Right atrium auricular region (tissue), 2 donors: ENCODE measurements at places on chromosomes 1 and 21. TPM values are rescaled to one million over a fixed set of nuclear protein-coding genes. Genes with fewer than 3 reads are reported as not detected.

DNA sequence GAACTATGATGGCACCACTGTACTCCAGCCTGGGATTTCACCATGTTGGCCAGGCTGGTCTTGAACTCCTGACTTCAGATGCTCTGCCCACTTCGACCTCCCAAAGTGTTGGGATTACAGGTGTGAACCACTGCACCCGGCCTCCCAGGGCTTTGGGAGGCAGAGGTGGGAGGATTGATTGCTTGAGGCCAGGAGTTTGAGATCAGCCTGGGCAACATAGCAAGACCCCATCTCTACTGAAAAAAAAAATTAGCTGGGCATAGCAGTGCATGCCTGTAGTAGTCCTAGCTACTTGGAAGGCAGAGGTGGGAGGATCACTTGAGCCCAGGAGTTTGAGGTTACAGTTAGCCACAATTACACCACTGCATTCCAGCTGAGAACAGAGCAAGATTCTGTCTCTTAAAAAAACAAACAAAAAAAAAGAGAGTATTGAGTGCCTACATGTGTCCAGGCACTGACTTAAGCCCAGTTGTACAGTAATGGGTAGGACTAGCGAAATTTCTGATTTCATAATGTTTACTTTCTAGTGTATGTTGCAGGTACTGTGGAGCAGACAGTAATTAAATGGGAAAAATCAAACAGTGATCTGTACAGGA, 4.2 kb downstream of the MANEAL start:
- H3K36me3 ChIP-seq: peaks cover 13% of the 10 kb centered on the region
- no peak for DNase-seq
- H3K27ac ChIP-seq: no peak overlapping the region
- H3K4me1 ChIP-seq: peaks cover 17% of the 10 kb centered on the region

DNA sequence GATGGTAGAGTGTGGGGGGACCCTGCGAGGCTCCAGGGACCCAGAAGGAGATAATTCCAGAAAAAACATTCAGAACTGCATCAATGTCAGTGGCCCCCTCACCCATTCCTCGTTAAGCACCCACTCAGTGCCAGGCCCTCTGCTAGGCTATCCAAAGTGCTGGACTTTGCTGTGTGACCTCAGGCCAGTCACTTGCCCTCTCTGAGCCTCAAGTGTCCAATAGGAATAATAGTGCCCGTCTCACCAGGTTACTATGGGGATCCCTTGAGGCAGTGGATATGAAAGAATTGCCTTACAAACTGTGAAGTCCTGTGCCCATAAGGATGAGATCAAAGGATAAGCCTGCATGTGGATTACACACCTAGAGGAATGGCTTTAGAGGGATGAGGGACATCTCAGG, 83.4 kb downstream of the IGSF21 start:
- DNase-seq: no peak
- no peaks in the 10 kb centered on the region for H3K27me3 ChIP-seq
- no peaks in the 10 kb centered on the region for H3K36me3 ChIP-seq
- H3K4me3 ChIP-seq: no peak overlapping the region

DNA sequence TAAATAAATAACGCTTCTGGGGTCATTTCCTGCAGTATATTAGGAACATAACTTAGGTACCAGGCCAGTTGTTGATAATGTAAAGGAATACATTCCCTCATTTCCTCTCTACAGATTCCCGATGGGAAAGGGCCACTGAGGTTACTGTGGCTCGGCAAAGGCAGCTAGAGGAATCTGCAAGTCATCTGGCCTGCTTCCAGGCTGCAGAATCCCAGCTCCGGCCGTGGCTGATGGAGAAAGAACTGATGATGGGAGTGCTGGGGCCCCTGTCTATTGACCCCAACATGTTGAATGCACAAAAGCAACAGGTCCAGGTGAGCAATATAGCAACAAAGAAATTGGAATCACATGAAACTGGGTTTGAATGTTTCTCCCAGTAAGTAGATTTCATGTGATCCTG, 109.6 kb upstream of the BMP8A start:
- peak overlapping the region; percentile 6 for H3K27ac ChIP-seq
- no peaks in the 10 kb centered on the region for H3K27me3 ChIP-seq
- H3K4me3 ChIP-seq: no peak overlapping the region
- H3K4me1 ChIP-seq: peaks cover 5% of the 10 kb centered on the region

DNA sequence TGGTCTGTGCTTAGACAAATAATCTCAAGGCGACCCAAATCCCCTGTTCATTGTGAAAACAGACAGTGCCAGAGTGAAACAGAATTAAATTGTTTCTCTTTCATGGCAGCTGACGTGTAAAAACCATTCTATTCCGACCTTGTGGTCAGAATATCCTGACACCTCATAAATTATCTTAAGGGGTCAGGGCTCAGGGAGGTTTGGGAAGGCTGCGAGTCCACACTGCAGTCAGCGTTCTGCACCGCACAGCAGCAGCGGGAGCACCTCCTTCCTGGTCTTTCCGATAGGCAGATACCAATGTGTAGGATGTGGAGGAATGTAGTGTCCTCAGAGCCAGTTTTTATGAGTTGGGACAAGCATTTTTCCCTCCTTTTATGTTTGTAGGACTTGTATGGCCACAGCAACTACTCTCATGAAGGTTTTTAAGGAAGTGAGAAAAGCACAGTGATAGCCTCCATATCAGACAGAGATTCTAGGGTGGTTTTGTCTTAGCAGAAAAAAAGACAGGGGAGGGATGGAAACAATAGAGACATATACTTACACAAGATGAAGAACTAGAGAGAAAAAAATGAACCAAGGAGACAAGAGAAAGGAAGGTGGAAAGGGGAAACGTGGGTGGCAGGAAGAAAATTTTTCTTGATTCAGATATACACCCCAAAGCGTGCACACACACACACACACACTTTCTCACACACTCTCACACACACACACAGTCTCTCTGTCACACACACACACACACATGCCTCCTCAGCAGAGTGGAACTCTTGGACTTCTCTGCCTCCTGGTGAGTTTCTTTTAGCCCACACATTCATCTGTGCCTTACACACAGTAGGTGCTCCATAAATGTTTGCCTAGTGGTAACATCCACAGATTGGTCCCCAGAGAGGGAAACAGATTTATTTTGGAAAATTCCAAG, 68.6 kb downstream of the NTMT2 start:
- H3K36me3 ChIP-seq: no peaks in the 10 kb centered on the region
- no peaks in the 10 kb centered on the region for H3K27me3 ChIP-seq
- H3K27ac ChIP-seq: peak overlapping the region; percentile 57
- no peaks in the 10 kb centered on the region for H3K4me1 ChIP-seq

DNA sequence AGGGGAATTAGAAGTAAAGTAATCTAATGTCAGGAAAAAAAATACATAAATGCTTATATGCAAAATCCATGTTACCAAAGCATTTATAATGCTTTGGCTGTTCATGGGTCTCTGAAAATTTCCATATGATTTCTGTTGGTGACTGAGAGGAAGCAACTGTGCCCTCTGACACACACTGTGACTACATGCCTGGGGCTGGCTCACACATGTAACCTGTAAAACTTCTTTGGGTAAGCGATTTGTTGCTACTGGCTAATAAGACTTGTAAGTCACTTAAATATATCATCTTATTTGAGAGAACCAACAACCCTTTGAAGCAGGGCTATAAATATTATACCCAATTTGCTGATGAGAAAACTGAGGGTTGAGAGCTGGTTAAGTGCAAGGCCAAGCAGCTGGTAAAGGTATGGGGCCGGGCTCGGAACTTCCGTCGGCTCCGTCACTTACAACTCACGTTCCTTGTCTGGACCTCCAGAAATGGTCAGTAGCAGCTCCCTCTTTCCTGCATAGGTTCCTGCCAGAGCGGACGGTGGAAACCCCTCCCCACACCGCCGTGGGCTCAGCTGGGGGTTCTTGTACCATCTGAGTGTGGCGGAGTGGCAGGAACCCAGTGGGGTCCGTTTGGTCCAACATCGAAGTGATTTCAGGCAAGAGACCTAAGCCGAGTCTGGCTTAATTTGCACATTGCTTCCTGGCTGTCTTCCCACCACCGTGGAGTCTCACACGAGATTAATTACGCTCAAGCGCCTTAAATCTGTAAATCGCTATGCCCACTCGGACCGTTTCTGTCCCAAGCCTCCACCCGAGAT, 714 bp downstream of the DFFA start:
- peak overlapping the region; percentile 76 for H3K27ac ChIP-seq
- H3K4me3 ChIP-seq: peak overlapping the region; percentile 69
- H3K27me3 ChIP-seq: no peaks in the 10 kb centered on the region
- peaks cover 29% of the 10 kb centered on the region for H3K4me1 ChIP-seq

DNA sequence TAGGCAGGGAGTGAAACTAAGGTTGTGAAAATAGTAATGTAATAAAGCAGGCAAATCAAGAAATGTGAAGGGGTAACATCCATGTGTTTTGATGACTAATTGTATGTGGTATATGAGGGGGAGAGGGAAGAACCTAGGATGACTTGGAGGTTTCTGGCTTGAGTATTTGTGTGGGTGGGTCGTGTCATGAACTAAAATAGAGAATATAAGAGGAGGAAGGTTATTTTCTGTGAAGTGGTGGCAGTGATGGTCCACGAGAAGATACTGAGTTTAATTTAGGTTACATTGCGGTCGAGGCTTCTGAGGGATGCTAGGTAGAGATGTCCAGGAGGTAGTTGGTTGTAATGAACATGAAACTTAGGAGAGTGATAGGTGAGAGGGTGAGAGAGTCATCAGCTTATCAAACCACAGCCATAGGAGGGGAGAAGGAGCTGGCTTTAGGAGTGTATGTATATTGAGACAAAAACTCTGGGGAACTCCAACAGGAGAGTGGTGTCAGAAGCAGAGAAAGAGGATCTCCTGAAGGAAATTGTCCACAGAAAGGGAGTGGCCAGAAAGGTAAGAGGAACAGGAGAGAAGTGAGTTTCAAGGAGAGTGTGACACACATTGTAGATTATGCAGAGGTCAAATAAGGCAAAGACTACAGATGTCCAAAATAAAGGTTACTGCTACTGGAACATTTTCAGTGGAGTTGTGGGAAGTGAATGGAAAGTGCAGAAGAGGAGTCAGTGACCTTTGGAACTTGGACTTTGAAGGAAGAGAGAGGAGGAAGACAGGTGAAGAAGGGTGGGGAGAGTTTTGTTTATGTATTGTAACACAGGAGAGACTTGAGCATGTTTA, 89.0 kb upstream of the MACF1 start:
- no peaks in the 10 kb centered on the region for H3K4me1 ChIP-seq
- no peak overlapping the region for H3K4me3 ChIP-seq
- H3K27ac ChIP-seq: no peak overlapping the region
- no peak for DNase-seq
- no peaks in the 10 kb centered on the region for H3K36me3 ChIP-seq

- no peak overlapping the region for H3K27ac ChIP-seq
- H3K4me1 ChIP-seq: no peaks in the 10 kb centered on the region
- no peaks in the 10 kb centered on the region for H3K36me3 ChIP-seq
- no peaks in the 10 kb centered on the region for H3K27me3 ChIP-seq
Measured at GRCh38 chr1:23718482-23718881, 24.8 kb upstream of the ELOA start.

GRCh38 chr1:59819566-59820438, 5.1 kb downstream of the HOOK1 start:
- no peak overlapping the region for H3K4me3 ChIP-seq
- no peaks in the 10 kb centered on the region for H3K4me1 ChIP-seq
- H3K36me3 ChIP-seq: no peaks in the 10 kb centered on the region
- peak overlapping the region; percentile 9 for H3K27ac ChIP-seq
- DNase-seq: no peak

Gene RGS4
- 1.5 TPM for total RNA-seq

Gene SERPINC1
- 0.31 TPM for total RNA-seq
